ENCODE measurements at places on chromosomes 4 and X.

- DNase-seq = no peak
Measured at GRCh38 chr4:156837625-156838345, 133.8 kb downstream of the PDGFC start.

GRCh38 chr4:169611991-169612870 is at the start of gene NEK1:
TSS of gene NEK1 (minus strand) at chr4:169612583. CDS start at chr4:169602630, 9,953 bp downstream.
- peak; percentile 74 for DNase-seq

- no peak for DNase-seq
Measured at GRCh38 chrX:68121371-68121770, 311.9 kb downstream of the OPHN1 start.

GRCh38 chrX:146278381-146278780 is 460.8 kb downstream of the SLITRK2 start:
- no peak for DNase-seq

GRCh38 chr4:183967266-183967665 is 62.2 kb downstream of the STOX2 start:
- no peak for DNase-seq

GRCh38 chrX:43964936-43965335 is 8.3 kb downstream of the NDP start:
- no peak for DNase-seq

- DNase-seq = no peak
Measured at GRCh38 chrX:155134255-155134654, 62.9 kb downstream of the BRCC3 start.

GRCh38 chr4:176995-177394 is 52.7 kb downstream of the ZNF718 start:
- no peak for DNase-seq

GRCh38 chr4:48909697-48910096 is 3.1 kb upstream of the OCIAD2 start:
- DNase-seq = no peak
